Activated T-helper 9 cell treated with anti-CD3 and anti-CD28 coated beads, Interleukin-2, amount 50 U/mL, for 16 hours (primary cell): ENCODE measurements at places on chromosomes 13 and 19.

GRCh38 chr13:34926508-34926907 lies 15.6 kb upstream of the NBEA start:
- no peak for DNase-seq

- DNase-seq = no peak
Observed at GRCh38 chr19:58572026-58572817, 913 bp downstream of the MZF1 start.

DNA sequence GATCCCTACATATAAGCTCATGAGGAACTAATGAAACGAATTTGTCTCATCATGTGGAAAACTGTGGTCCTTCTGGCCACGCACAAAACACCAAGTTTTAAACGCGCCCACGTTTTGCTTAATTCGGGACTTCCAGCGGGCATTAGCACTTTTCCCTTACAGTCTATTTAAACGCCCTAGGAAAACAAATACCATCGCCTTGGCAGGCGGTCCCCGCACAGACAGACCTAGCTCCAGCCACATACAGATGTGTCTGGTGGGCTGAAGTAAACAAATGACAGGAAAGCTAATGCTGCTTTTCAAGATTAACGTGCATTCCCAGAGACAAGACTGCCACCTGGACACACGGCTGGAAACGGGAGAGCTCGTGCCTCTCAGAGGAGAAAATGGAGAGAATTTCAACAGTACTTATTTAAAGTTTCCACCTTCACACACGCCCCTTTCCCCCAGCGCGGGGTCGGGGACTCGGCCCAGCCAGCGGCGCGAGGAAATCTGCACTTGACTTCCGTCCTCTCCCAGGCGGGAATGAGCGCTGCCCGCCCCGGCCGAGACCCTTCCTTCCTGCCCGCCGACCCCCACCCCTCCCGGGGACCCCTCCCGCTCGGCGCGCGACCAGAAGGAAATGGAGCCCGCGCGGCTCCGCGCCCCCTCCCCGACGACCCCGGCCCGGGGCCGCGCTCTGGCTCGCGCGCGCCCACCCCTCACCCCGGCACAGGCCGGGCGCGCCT lies 931 bp downstream of the USP12 start:
- DNase-seq = peak; percentile 16

- no peak for DNase-seq
Observed at GRCh38 chr13:46845146-46845545, 48.2 kb upstream of the ESD start.

GRCh38 chr13:96946709-96947311 lies 47.5 kb downstream of the OXGR1 start:
- DNase-seq = no peak

DNA sequence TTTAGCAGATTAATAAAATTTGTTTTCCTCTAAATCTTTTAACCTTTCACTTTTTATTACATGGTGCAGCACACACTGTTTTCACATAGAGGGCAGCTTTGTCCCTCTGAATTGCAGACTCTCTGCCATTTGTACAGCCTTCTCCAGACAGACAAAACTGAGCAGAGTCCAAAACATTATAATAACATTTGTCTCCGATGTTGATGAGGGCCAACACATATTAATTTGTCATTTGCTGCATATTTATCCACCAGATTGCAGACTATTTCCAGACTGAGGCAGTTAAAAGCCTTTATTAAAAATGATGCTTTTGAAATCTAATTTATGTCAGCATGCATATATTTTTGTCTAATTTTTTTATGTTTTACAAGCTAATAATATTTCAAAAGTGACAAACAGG lies 1251.9 kb upstream of the SLC10A2 start:
- DNase-seq = no peak

DNA sequence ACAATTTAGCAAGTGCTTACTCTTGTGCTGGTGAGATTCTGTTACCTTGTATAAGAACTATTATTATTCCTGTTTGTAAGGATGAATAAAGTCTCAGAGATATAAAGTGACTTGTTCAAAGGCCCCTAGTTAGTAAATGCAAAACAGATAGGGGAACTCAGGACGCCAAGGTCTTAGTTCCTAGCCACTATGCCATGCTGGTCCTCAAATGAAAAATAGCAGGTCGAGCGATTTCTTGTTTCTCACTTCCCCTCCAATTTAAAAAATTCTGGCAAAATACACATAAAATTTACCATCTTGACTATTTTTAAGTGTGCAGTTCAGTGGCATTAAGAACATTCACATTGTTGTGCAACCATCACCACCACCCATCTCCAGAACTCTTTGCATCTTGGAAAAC lies 1.1 kb downstream of the TECR start:
- DNase-seq = no peak

DNA sequence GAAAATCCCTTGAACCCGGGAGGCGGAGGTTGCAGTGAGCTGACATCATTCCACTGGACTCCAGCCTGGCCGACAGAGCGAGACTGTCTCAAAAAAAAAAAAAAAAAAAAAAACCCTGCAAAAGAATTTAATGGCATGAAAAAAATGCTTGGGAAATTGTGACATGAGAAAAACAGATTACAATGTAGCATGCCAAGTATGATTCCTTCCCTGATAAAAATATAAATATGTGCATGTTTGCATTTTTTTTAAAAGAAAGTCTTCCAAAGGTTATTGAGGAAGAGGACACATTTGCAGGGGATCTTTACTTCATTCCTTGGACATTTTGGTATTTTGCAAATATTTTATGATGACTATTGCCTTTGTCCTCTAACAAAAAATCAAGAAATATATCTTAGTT lies 14.5 kb upstream of the ZBTB32 start:
- no peak for DNase-seq

- DNase-seq = no peak
Observed at GRCh38 chr19:13299838-13300237, 149.6 kb downstream of the IER2 start.

DNA sequence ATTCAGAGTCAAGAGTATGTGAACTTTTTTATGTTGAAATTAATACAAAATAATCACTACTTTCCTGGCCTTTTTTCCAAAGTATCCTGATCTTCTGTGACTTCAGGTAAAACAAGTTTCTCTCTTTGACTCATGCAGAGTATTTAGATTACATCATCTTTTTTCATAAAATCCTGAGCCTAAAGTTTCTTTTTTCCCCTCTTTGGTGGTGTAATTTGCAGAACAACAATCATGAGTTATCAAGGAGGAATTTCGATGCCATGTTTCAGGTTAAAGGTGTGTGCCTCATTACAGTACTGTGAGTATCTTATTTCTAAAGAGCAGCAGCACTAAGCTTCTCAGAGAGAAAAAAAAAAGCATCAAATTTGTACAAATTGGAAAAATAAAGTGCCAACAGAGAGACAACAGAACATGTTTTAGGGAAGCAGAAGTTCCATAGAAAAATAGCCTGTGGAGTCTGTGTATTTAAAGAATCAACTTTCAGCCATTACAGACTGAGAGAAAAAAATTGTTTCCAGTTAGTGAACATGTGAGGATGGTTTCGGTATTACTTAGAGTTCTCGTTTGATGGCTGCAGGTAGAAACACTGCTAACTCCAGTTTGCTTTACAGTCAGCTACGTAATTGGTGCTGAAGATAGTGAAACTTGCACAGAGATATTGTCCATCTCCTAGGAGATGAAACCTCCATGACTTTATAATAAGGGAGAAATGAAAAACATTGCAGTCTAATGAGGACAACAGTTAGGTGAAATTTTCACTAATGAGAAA lies 78.1 kb upstream of the PCDH9 start:
- no peak for DNase-seq

DNA sequence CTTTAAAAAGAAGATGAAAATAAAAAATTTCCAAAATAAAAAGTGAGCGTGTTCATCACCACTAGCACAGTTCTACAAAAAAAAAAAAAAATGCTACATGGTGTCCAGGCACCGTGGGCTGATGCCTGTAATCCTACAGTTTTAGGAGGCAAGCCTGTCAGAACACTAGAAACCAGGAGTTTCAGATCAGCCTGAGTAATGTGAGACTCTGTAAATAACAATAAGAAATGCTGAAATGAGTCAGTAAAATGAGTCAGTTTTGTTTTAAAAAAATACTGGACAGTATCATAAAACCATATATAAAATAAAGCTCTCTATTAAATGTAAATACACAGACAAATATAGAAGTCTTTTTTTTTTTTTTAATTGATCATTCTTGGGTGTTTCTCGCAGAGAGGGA lies 30.0 kb downstream of the ZNF91 start:
- DNase-seq = no peak

- no peak for DNase-seq
Observed at GRCh38 chr13:21347753-21348318, 111.3 kb downstream of the ZDHHC20 start.

GRCh38 chr13:44967704-44968433 lies 21.4 kb downstream of the NUFIP1 start:
- DNase-seq = no peak
